Bronchus fibroblast of lung (primary cell): ENCODE measurements at places on chromosomes 16 and 17. TPM values are rescaled to one million over a fixed set of nuclear protein-coding genes. Genes with fewer than 3 reads are reported as not detected.

Gene MYH1
- not detected in 2 replicates for total RNA-seq

Gene RAC3
- 65.2 and 69.6 TPM in 2 replicates for total RNA-seq

Gene PRR15L
- total RNA-seq = not detected in 2 replicates

Gene AOC2
- 0.34 and 0.74 TPM in 2 replicates for total RNA-seq

Gene PPL
- total RNA-seq = 4.8 and 6.9 TPM in 2 replicates

Gene CTF1
- total RNA-seq = 2.5 and 4.7 TPM in 2 replicates

Gene NOD2
- total RNA-seq = not detected in 2 replicates

Gene OR1A1
- not detected in 2 replicates for total RNA-seq

Gene MT1E
- 213 TPM in 2 replicates for total RNA-seq

Gene PIPOX
- total RNA-seq = 0.74 TPM in 1 of 2 replicates, not detected in the other

Gene TMEM114
- total RNA-seq = not detected in 2 replicates

Gene CDK3
- 2.2 and 3.5 TPM in 2 replicates for total RNA-seq

Gene CRHR1
- total RNA-seq = not detected in 2 replicates

Gene KRTAP9-8
- total RNA-seq = not detected in 2 replicates
